NCI-H524 treated with DMSO at 0.1 percent for 48 hours (cell line): ENCODE measurements at places on chromosomes 7 and 10.

DNA sequence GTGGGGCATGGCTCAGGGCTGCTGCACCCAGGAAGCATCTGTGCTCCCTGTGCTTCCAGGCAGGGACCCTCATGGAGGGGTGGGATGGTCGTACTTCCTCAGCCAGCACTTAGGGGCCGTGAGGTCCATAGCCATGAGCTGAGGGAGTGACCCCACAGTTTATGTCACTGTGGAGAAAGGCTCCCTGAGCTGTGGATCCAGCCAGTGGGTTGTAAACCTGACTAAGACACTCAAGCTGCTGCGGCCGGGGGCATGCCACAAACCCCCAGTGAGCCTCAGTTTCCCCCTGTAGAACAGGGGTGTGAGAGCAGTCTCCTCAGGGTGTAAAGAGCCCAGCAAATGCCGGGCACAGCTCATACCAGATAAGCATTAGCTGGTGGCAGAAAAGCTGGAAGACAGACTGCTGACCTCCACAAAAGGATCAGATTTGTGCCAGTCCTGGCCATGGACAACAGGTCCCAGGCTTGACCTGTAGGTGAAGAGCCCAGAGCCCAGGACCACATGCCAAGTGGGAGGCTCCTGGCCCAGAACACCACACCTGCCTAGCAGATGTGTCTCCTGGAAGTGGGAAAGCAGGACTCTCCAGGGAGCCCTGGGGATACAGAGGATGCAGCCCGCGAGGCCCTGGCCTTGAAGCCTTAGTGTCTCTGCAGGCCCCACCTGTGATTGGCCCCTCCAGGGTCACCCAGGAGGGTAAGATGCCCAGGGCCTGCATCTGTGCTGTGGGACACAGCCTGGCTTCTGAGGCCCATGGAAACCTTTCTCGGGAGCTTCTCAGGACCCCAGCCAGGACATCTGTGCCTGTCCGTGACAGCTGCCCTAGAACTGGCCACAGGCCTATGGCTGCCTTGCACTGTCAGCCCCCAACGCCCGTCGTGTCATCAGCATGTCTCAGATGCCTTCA lies 78.1 kb upstream of the RET start:
- DNase-seq: no peak

DNA sequence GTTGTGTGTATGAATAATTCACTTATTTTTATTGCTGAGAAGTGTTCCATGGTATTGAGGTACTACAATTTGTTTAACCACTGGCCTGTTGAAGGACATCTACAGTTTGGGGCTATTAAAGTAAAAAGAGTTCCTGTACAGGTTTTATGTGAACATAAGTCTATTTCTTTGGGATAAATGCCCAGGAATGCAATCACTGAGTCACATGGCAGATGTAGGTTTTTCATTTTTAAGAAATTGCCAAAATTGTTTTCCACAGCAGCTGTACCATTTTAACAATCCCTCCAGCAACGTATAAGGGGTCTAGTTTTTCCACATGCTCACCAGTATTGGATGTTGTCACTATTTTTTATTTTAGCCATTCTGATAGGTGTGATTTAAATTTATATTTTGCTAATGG lies 243.9 kb downstream of the TNS3 start:
- no peak for DNase-seq

GRCh38 chr10:110504111-110504735 lies 6.5 kb downstream of the DUSP5 start:
- no peak for DNase-seq

DNA sequence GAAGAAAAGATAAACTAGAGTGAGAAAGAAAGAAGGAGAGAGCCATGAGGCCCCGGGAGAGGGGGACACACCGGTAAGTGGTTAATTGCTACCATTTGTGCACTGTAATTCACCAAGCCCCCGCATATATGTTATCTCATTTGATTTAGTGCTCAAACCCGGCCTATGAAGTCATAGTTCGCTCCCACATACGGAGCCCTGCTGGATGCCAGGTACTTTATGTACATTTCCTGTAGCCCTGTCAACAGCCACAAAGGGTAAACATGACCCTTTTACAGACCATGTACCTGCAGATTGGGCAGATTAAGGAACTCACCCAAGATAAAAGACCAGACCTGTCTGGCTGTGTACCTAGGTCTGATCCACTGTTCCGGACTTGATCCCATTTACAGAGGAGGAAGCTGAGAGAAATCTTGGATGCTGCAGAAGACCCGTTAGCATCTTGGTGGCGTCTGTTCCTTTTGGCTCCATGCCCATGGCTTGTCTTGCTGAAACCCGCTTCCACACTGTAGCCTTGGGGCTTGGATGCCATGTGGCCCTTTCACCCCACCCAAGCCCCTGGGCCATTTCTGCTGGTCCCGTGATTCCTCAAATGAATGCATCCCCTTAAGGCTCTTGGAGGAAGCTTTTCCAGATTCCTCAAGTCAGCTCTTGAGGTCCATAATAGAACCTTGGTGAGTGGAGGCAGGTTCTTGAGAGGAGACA lies 32.3 kb downstream of the FAM241B start:
- no peak for DNase-seq

DNA sequence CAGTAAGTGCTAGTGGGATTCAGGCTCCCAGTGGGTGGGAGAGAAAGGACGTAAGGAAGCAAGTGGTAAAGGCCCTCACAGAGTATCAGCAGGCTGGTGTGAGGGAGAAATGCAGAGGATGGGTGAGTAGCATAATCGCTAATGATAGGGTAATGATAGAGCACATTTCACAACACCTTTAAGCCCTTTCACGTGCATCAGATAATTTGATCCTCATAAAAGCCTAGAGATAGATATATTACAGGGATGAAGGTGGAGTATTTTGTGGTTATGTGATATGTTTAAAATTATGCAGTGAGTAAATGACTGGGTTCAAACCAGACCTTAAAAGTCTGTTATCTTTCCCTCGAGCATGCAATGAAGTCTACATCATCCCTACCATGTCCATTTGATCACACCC lies 10.3 kb downstream of the LEP start:
- DNase-seq: no peak

DNA sequence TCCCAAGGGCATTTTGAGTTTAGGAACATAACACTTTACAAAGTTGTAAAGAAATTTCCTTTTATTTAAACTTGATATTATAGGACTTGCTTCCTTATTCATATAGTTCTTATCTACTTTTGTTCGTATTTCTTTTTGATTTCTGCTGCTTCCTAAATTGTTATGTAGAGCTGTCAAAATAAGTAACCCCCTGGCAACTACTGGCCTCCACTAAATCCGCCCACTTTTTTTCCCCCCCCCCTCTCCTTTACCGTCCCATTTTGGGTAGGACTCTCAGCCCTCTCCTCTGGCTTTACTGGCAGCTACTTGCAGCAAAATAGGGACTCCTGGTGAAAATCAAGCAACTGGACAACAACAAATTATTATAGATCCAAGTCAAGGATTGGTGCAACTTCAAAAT lies 1.1 kb downstream of the SP4 start:
- DNase-seq: no peak

DNA sequence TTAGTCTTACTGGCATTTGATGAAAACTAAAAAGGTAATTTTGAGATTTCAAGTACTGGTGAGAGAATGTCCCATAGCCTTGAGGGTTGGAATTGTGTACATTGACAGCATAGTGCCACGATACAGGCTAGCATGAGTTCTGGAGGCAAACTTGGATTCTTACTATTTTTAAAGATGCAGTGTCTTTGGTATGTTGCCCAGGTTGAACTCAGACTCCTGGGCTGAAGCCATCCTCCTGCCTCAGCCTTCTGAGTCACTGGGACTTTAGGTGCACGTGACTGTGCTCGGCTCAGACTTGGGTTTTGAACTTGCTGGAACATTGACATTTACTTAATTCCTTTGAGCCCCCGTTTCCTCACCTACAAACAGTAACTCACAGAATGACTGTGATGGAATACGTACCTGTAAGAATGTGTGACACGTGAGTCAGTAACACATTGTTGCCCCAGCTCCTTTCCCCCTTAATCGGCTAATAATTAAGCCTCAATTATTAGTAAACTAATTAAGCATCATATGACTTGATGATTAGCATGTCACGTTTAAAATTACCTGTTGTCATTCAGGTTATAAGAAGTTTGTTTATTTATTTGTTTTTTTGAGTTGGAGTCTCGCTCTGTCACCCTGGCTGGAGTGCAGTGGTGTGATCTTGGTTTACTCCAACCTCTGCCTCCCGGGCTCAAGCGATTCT lies 10.6 kb downstream of the DNAJB6 start:
- DNase-seq: no peak

GRCh38 chr10:116553378-116553980 lies 7.7 kb downstream of the PNLIP start:
- DNase-seq: no peak

- no peak for DNase-seq
These were observed 84.0 kb downstream of the ARL4A start for GRCh38 chr7:12771378-12771877.

DNA sequence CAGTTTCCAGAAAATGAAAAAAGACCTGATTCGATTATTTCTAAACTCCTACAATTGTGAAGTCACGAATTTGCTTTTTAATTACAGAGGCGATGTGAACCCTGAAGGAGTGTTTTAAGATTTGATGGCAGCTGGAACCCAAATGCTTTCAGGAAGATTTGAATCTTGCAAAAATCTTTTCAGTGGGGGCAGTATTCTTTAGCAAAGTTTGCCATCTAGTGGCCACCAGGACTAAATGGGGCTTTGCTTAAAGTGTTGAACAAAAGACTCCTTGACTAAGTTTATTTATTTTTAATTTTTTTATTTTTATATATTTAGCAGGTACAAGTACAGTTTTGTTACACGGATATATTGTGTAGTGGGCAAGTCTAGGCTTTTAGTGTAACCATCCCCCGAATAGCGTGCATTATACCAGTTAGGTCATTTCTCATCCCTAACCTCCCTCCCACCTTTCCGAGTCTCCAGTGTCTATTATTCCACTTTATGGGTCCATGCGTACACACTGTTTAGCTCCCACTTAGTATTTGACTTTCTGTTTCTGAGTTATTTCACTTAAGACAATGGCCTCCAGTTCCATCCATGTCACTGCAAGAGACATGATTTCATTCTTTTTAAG lies 98.8 kb downstream of the CACNB2 start:
- DNase-seq: no peak

DNA sequence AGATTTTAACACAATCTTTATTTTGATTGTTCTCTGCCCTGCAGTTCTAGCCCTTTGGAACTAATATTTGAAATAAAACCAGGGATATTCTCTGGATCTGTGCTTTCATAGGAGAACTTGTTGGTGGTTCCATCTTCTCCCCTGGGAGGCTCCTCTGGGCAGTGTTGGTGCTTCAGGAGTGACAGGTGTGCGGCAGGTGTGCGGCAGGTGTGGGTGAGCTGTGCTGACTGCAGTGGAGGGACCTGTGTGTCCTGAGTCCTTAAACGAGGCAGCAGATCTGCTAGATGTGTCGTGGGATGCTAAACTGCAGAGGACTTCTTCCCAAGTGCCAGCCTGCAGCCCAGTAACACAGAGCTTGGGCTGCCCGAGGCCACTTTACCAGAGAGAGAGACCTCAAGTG lies 98.4 kb downstream of the LYZL1 start:
- DNase-seq: no peak

GRCh38 chr7:109893231-109893630 lies 1197.7 kb upstream of the LRRN3 start:
- no peak for DNase-seq

GRCh38 chr7:132433301-132433700 lies 143.0 kb downstream of the PLXNA4 start:
- no peak for DNase-seq

- no peak for DNase-seq
These were observed at the start of gene VOPP1 for GRCh38 chr7:55572378-55573233. TSS of gene VOPP1 (minus strand) at chr7:55572502. CDS start at chr7:55572324, 178 bp downstream.

- DNase-seq: no peak
These were observed 233.4 kb downstream of the GPR37 start for GRCh38 chr7:124532166-124532565.
